Cortex of kidney (tissue), 1 donor: ENCODE measurements at places on chromosomes 16 and 17.

- DNase-seq: no peak
These were observed 2.9 kb downstream of the SMPD3 start for GRCh38 chr16:68445458-68445857.

DNA sequence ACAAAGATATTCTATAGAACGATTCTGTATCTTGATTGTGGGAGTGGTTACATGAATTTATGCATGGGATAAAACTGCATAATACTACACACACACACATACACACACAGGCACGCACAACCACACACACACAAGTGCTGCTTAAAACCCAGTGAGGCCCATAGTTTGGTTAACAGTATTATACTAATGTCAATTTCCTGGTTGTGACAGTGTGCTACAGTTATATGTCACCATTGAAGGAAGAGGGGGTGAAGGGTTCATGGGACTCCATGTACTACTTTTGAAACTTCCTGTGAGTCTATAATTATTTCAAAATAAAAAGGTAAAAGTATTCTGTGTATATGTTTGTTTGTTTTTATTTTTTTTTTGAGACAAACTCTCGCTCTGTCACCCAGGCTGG, 8.1 kb downstream of the ZC3H7A start:
- no peak for DNase-seq

- DNase-seq: no peak
These were observed 77.9 kb downstream of the GOSR1 start for GRCh38 chr17:30554839-30555751.

DNA sequence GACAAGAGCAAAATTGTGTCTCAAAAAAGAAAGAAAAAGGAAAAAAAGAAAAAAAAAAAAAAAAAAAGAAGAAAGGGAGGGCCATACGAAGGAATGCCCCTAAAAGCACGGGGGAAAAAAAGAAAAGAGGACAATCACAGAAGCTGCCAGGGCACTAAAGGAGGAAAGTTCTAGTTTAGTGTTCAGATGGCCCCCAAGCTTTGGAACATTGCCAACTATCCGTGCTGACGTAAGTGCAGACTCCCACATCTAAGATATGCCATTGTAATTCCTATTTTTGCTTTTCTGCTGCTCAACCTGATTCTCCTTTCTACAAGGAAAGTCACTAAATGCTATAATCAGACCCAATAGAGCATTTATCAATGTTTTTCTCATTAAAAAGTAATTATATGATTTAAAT, 842.1 kb downstream of the KCNJ2 start:
- no peak for DNase-seq

DNA sequence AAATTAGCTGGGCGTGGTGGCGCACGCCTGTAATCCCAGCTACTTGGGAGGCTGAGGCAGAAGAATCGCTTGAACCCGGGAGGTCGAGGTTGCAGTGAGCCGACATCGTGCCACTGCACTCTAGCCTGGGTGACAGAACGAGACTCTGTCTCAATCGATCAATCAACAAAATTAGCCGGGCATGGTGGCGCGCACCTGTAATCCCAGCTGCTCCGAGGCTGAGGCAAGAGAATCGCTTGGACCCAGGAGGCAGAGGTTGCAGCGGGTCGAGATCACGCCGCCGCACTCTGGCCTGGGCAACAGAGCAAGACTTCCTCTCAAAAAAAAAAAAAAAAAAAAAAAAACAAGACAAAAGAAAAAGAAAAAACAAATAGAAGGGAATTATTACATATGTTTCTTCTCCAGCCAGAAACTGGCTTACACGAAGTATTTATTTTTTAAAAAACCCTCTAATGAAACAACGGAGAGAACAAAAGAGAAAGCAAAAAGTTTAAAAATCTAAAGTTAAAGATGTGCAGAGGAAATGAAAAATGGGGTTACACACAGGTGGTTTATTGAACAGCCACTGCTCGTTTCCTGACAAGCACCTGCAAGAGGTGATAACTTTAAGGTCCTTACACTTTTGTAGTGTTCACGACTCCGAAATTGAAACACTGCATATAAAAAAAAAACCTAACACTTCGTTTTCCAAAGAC, 1.4 kb downstream of the SYNRG start:
- no peak for DNase-seq

GRCh38 chr16:68346892-68347480, 36.2 kb downstream of the PRMT7 start:
- no peak for DNase-seq
